Caudate nucleus (tissue), 63 donors: ENCODE measurements at places on chromosomes 4 and X.

- no peak for DNase-seq
Observed at GRCh38 chr4:2537011-2537830, 774 bp downstream of the FAM193A start.

GRCh38 chr4:111652236-111652635 lies 493.0 kb upstream of the FAM241A start:
- DNase-seq = no peak

GRCh38 chr4:52728691-52729240 lies 22.5 kb downstream of the ERVMER34-1 start:
- DNase-seq = no peak

DNA sequence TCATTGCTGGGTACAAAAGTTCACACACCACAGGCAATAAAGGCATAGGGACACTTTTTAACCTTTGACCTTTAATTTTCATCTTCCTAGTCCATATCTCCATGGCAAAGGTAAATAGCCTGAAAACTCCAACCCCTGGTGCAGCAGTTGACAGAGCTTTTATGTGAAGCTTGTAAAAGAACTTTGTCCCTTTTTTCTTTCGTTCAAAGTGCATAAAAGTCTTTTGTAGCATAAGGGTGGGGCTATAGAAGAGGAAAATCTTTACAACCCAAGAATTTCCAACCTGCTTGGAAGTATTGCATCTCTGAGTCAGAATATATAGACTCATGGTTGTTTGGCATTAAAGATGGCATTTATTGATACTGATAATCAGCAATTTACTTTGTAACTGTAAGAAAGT lies 20.4 kb downstream of the POF1B start:
- no peak for DNase-seq

DNA sequence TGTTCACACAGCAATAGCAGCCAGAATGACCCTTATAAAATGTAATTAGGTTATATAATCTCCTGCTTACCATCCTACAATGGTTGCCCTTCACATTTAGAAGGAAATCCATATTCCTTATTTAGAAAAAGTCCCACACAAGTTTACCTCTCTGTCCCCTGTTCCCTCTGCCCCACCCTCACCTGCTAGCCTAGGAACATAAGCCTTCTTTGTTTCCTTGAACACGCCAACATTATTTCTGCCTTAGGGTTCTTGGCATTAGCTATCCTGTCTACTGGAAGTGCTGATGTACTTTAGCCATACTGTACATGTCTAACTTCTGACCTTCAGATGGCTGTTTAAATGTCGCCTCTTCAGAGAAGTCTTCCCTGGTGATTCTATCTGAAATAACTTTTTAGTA lies 28.4 kb upstream of the USP53 start:
- DNase-seq = no peak
